ENCODE measurements at places on chromosomes 12 and 14.

DNA sequence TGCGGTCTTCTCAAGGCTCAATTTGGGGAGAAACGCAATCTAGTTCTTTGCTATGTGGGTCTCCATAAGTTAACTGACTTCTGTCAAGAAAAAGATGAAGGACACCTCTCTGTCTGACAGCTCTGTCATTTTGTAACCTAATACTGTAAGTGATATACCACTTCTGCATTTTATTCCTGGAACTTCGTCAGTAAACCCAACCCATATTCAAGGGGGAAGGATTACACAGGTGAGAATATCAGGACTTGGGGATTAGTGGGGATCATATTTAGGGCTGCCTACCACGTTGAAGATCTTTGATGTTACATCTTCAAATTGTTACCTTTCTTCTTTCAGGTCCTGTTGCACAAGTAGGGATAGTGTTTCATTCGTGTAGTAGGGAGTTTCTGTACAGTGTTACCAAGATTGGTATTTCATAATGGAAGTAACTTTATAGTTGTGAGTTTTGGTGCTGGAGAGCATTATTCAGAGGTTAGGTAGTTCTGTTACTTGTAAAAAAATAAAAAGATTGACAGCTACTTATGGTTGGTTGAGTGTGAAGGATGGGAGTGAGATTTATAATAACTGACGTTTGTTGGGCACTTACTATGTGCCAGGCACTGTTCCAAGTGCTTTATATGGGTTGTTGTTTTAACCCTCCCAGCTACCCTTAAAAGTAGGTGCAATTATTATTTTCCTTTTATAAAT lies 1.6 kb downstream of the TMEM260 start:
- DNase-seq = no peak

DNA sequence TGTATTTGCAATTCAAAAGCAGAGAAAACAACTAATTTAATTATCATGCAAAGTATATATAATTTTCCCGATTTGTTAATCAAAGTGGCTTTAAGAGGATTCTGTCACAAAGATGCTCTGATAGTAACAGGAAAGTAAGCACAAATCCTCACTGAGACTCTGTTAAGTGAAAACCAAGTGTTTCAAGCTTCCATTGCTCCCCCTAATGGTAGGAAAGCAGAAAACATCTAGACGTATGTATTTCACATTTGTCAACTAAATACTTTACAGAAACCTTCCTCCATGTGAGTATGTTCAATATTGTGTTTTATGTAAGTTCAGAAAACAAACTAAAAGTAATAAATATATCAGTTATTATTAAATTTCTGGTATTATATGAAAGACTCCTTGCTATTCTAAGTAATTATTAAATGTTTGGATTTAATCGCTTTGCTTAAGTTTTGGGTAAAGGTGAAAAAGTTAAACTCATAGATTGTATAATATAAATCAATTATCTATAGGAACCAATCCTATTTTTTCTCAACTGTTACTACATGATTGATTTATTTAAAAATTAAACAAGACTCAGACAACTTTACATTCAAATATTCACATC lies 1.5 kb upstream of the NTS start:
- DNase-seq = peak; percentile 26

DNA sequence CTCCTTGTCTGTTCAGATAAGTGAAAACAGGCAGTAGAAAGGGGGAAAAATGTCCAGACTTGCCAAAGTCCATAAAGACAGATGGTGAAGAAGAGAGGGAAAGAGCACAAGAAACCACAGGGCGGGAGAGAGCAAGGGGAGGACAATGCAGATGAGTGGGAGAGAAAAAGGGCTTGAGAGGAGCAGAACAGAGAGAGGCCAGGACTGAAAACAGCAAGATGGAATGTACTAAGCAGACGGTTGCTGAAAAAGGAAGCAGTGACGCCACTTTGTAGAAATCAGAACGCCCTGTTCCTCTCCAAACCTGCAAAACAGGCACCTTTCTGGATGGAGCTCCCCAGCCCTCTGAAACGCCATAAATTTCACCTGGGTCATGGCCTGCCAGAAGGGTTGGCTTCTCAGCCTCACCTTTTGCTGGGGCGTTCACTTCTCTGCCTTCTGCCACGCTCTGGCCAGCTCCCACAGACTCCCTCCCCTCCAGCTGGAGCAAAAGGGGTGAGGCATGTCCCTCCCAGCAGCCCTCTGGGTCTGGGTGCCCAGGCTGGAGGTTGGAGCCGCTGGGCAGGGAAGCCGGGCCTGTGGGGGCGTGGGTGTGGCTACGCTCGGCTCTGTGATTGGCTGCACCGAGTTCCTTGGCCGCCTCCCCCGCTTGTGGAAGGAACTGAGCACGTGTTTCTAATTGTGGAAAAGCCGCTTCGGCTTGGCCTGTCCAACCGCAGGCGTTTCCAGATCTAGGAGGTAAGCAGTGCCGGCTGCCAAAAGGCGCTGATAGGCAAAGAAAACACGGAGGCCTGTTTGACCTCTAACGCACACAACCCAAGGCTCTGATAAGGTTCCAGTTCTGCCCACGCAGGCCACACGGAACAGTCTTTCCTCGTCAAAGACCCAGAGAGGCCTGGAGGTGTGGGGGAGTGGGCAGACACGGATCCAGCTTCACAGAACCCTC lies 29.3 kb downstream of the SLC7A8 start:
- DNase-seq = no peak

GRCh38 chr14:38727731-38728130 lies 375.3 kb downstream of the SEC23A start:
- DNase-seq = no peak

- DNase-seq = no peak
Measured at GRCh38 chr12:62562846-62563245, 96.2 kb downstream of the MON2 start.

- DNase-seq = no peak
Measured at GRCh38 chr12:117109943-117110635, 10.9 kb upstream of the TESC start.

GRCh38 chr14:100864960-100865681 lies 38.4 kb downstream of the RTL1 start:
- no peak for DNase-seq

DNA sequence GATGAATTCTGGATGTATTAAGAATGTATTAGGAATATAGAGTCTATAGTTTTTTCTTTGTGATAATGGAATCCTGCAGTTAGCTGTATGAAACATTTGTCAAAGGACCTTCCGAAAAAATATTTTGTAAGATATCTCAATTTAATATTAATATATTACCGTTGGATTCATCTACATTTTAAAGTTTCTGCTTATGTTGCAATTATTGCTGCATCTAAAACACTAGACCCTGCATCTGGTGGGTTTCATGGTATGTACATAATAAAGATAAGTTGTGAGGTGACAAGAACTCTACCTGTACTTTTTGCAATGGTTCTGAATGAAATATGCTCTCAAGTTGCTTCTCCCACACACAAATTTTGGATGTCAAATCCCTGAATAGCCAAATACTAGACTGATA lies 565.9 kb upstream of the FBXO33 start:
- DNase-seq = no peak

DNA sequence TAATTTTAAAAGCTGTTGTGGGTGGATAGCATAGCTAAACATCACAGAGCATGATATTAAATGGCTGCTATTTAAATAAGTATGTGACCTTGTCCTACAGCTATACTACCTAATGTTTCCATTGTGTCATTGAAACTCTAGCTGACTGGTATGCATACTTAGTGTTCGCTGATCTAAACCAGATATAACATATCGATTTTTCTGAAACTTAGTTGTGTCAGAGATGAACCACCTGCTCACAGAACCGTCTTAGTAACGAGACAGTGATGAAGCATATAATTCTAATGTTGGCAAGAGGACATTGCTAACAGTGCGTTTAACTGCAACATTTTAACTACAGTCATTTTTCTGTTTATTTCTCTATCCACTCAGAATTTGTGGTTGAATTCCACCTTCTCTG lies 36.1 kb upstream of the NUAK1 start:
- DNase-seq = no peak

GRCh38 chr12:60263836-60264493 lies 668.1 kb downstream of the SLC16A7 start:
- DNase-seq = no peak

GRCh38 chr12:85405262-85405661 lies 125.2 kb downstream of the ALX1 start:
- DNase-seq = no peak
